ENCODE measurements at places on chromosomes 5 and 9.

DNA sequence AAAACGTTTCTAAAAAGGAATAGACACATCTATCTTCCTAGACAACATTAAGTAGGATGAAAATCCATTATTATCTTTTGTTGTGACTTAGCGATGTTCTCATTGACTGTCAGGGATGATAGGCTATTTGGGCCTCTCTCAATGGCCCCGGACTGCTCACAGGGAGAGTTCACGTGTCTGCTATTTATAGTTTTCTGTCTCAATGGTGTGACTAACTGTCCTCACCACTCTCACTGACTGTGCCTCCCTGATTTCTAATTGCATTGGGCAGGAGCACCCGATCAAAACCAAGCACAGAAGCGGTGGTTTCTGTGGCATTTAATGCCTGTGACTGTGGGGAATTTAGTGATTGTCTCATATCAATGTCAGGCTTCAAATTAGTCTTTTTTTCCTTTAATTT, 286.7 kb upstream of the KLF9 start:
- DNase-seq: no peak

- DNase-seq: no peak
Measured at GRCh38 chr5:179362355-179362754, 17.1 kb upstream of the ADAMTS2 start.

GRCh38 chr5:74632947-74633356, 7.6 kb downstream of the ENC1 start:
- no peak for DNase-seq

DNA sequence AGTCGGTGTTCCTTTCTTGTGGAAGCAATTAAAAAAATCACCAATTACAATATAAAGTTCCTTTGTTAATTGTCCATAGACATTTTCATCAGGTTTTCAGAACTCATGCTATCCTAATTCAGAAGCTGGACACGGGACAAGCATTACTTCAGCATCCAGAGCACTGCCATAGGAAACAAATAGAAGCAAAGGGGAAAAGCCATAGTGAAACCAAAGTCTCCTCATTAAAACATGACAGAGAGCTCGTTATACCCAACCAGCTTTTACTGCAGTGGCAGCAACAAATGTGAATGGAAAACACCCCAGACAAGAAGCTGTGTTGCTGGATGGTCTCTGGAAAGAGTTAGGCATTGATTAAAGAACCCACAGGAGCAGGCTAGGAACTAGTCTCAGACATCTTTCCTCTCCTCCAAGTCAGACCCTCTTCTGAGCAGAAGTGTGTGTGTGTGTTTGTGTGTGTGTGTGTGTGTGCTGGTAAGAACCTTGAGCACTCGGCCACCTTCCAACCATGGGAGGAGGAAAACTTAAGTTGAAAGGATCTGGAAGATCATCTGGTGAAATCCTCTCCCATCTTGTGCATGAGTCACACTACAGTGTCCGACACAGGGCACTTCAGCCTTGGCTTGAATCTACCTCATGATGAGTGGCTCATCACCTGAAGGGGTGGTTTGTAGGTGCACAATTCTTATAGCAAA, 162.6 kb upstream of the ADAMTS16 start:
- DNase-seq: no peak

GRCh38 chr5:57002959-57003485, 51.1 kb upstream of the MIER3 start:
- no peak for DNase-seq

- no peak for DNase-seq
Measured at GRCh38 chr5:157222506-157223230, 42.0 kb downstream of the ITK start.

GRCh38 chr9:136519263-136520052, 26.4 kb downstream of the NOTCH1 start:
- no peak for DNase-seq

GRCh38 chr5:157785801-157786200, 42.3 kb downstream of the LSM11 start:
- no peak for DNase-seq

DNA sequence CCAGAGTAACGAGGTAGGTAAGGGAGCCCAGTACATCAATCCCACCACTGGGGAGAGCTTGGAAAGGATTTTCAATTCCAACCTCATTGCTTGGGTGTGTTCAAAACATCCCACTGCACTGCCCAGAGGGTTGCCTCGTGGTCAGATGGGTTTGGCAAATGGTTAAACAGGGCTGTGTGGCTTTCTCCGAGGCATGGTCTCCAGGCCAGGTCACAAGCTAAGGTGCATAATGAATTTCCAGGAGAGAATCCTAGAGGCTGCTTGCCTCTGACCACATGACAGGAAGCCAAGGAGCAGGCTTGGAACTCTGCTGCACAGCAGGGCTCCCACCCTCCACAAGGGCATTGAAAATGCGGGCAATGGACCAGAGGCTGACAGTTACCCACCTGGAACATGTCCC, 51.6 kb downstream of the DAP start:
- DNase-seq: no peak

GRCh38 chr9:89978185-89978584, 373.4 kb downstream of the GADD45G start:
- DNase-seq: no peak

- peak; percentile 59 for DNase-seq
Measured at GRCh38 chr9:83062651-83063527, at the start of gene RASEF. TSS of gene RASEF (minus strand) at chr9:83063142. CDS start at chr9:83062867, 275 bp downstream.

GRCh38 chr5:172669386-172670004, 28.4 kb downstream of the NEURL1B start:
- DNase-seq: no peak

DNA sequence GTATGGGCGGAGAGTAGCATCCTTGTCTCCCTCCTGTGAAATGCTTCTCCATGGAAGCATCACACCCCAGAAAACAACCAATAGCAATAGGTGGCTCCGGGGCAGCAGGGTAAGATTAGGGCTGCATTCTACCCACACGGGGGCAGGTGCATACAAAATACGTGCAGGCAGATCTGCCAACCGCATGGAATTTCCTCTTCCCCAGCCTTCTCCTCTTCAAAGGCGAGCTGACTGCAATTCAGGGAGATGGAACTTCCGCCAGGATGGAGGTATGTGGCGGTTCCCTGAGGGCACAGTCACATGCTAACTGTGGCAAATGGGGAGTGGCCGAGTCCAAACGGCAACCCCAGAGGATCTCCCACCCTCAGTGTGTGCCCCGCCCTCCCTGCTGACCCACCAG, 81.5 kb downstream of the LMNB1 start:
- no peak for DNase-seq

- no peak for DNase-seq
Measured at GRCh38 chr9:128163027-128163515, 3.0 kb downstream of the BBLN start.

DNA sequence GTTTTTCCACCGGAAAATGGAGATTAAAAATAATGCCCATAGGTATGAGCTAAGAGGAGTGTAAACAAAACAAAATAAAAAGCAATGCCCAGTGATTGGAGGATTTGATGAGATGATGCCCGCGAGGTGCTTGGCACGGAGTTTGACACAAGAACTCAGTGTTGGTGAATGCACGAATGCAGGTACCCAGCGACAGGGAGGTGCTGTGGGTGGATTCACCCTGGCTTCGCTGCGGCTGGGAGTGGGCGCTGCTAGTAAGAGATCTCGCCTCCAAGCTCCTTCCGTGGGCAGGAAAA, 526 bp upstream of the STXBP1 start:
- DNase-seq: no peak

DNA sequence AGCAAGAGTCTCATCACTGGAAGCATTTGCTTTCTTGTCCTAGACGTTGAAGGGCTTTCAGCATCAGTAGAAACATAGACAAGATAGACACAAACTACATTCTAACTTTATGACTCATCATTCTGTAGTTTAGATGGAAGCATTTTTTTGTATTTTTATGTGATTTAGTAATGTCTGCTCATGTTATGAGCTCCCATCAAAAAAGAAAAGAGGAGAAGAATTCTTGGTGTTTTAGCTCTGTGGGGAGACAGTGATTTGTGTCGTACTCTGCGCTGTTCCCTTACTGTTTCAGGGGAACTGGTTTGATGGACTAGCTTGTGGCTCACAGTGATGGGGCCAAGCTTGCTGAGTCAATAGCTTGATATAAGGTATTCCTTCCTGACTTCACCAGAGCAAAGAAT, 159.2 kb upstream of the WWC1 start:
- no peak for DNase-seq

- DNase-seq: no peak
Measured at GRCh38 chr9:136609160-136609475, 53.6 kb upstream of the EGFL7 start.

DNA sequence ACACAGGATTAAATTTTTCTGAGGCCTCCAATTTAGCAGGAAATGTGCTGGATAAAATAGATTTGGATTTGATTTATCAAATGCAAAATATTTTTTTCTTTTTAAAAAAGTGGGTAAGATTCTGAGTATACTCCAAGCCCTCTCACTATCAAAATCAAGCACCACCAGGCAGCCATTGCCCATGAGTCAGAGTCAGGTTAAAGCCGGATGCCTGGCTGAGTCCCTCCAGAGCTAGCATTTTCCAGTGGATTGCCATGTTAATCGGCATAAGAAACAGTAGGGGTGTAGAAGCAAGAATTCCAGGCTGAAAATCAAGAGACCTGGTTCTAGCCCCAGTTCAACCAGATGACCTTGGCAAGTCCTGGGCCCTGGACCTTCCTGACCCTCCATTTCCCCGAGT, 85.3 kb downstream of the FAM114A2 start:
- DNase-seq: no peak

GRCh38 chr9:109771087-109771486, 8.9 kb upstream of the PALM2AKAP2 start:
- DNase-seq: no peak

DNA sequence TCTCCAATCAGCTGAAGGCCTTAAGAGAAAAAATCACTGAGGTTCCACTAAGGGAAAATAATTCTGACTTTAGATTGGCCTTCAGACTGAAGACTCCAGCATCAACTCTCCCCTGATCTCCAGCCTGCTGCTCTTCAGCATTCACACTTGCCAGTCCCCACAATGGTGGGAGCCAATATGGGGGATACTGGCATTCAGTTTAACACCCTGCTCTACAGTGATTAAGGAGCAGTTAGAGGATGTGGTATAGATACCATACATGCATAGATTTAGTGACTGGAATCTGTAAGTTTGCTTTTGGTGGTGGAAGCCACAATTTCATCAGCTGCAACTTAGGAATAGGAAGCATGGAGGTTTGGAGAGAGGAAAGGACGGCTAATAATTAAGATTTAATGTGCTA, 2017.7 kb upstream of the CDH6 start:
- no peak for DNase-seq

GRCh38 chr9:96874201-96874785, 20.0 kb upstream of the ZNF782 start:
- DNase-seq: no peak

DNA sequence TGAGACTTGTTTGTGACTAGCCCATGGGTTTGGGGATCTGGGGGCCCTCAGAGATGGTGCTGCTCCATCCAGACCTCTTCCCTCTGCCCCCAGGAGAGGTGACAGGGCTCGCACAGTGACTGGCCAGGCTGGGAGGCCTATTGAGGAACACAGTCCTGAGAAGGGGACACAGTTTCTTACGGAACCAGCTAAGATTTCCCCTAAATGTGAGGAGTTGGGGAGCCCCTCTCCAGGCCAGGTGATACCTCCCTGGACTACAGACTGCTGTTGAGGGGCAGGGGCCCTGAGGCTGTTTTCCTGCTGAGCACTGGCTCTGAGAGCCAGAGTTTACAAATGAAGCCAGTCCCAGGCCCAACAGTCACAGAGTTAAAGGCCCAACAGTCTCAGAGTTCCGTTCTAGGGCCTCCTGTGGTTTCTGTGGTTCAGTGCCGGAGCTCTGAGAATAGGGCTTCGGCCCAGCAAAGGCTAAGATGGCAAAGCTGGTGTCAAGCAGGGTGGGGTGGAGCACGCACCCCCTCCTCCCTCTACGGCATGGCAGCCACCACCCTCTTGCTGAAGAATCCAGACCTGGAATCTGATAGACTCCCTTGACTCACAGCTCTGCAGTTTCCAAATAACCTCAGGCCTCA, 1.1 kb upstream of the SEMA4D start:
- no peak for DNase-seq

DNA sequence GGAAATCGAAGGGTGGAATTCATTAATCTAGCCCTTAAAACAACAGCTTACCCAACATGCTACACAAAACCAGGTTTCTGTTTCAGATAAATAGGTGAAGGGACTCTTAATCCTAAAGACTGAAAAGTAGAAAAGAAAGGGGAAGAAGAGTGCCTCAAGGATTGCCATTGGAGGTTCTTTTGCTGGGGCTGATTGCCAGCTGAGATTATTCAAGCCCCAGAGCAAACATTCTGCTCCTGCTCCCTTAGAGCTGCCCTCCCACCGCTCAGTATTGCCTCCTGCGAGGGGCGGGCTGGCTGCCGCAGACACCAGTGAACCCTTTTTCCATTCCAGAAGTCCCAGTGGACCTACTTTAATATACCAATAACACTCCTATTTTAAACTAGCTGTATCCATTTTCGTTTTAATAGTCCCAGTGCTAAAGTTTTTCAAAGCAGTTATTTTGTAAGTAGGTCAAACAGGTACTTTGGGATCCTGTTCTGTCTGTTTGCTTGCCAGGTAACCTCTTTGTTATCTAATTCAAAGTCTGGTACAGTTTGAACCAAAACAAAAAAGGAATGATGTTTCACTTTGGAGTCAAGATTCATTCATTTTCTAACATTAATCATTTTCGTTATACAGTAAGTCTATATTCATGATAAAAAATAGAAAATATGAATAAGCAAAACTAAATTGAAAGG, 38.6 kb downstream of the HMGCS1 start:
- DNase-seq: no peak

DNA sequence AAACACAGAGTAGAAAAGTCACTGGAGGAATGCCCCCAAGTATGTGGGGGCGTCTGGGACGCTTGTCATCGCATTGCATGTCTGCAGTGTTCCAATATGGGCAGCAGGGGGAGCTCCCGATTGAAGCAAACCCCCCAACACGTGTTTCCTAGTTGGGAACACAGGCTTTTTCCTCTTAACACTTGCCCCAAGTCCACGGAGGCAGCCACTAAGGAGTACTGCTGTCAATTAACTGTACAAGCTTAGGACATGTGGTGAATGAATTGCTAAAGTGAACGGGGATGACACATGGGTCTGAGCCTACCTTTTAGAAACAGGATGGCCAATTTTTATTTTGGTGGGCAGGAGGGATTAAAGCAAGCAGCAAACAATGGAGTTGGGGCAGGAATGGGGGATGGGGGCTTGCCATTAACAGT, 2.2 kb downstream of the GABRB2 start:
- peak; percentile 73 for DNase-seq

DNA sequence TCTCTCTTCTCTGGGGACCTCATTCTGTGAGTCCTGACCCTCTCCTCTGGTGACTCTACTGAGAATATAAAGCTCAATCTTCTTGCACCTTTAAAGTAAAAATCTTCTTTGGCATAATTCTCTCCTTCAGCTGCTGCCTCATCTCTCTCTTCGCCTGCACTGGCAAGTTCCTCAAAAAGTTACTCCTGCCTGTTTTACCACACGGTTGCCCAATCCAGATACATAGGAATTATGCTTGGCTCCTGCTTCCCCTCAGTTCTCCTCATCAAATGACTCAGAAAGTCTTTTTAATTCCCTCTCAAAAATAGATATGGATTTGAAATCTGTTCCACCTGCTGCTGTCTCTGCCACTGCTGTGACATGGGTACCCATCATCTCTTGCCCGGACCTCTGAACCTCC, 14.4 kb upstream of the HRCT1 start:
- DNase-seq: no peak

GRCh38 chr9:16029046-16029615, 476.3 kb downstream of the CCDC171 start:
- DNase-seq: no peak

GRCh38 chr5:135379046-135379654, 19.9 kb downstream of the MACROH2A1 start:
- DNase-seq: no peak

GRCh38 chr5:135235551-135236227, 163.3 kb downstream of the MACROH2A1 start:
- DNase-seq: no peak

- DNase-seq: no peak
Measured at GRCh38 chr5:16857635-16858034, 78.5 kb downstream of the MYO10 start.
